ENCODE measurements at places on chromosomes 2 and 18.

- no peak for DNase-seq
These were observed 13.4 kb upstream of the KCNG2 start for GRCh38 chr18:79784071-79784913.

DNA sequence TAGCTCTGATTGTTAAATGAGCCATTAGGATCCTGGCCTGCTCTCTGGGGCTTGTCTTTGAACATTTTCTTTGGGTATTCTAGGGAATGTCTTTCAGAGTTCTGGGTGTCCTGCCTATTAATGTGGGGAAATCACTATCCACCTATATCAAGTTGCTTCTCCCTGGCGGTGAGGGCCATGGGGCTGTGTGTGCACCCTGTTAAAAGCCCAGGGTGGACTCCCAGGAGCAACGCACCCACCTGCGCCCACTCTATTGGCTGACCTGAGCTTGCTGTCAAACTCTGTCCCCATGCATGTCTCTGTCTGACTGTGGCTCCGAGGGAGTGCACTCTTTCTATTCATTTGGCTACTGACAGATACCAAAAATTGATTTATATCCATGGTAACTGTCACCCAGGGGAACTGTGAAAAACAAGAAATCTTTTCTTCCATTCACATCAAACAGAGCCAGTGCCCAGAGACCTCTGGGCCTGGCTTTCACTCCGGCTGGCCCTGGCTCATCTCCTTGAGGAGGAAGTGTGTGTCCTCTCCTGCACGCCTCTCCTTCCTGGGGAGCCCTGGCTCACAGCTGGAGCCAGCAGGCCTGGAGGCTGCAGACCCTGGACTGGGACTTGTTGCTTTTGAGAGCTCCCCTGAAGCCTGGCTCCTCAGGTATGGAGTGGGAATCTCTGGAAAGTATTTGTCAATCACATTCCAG is 10.5 kb upstream of the TOGARAM2 start:
- no peak for DNase-seq

DNA sequence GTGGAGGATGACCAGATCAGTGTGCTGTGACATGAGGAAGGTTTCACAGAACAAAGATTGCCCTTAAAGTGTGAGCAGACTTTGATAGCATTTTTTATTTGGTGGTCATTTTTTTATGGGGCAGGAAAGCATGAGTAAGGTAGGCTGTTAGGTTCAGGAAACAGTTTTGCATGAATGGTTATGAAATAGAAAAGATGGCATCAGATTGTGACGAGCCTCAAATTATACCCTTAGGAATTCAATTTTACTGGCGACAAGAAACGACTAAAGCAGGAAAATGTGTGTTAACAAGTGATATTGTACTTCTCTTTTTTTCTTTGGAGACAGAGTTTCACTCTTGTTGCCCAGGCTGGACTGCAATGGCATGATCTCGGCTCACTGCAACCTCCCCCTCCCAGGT is 44.7 kb downstream of the PIK3C3 start:
- DNase-seq: no peak

GRCh38 chr2:28224648-28225472 is 167.8 kb upstream of the FOSL2 start:
- no peak for DNase-seq

GRCh38 chr18:51447351-51448342 is 250.2 kb upstream of the MEX3C start:
- DNase-seq: no peak

DNA sequence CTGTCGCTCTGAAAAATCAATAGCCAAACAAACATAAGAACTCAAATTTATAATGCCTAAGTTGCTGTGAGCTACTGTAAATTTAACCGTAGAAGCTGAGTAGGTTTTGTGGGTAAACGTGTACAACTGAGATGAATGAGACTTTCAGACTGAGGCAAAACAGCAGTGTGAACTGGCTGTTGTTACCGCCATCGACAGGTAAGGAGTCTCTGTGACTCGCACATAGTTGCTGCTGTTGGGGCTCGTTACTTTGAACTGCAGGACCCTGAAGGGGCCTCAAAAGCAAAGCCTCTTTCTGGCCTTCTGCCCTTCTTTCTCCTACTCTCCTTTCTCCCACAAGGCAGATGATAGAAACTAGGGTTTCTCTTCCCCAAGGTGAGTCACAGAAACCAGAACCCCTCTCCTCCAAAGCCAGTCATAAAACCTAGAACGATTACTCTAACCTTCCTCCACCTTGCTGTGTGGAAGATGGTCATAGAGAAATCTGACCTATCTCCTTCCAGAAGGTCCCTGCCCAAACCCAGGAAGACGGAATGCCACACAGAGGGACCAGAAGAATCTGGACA is 101.2 kb downstream of the DLGAP1 start:
- no peak for DNase-seq

GRCh38 chr2:85423525-85423924 is 5.0 kb downstream of the SH2D6 start:
- DNase-seq: no peak

GRCh38 chr2:32991091-32991845 is 44.5 kb downstream of the LTBP1 start:
- no peak for DNase-seq

GRCh38 chr2:126887506-126887905 is 11.2 kb upstream of the TEX51 start:
- no peak for DNase-seq

DNA sequence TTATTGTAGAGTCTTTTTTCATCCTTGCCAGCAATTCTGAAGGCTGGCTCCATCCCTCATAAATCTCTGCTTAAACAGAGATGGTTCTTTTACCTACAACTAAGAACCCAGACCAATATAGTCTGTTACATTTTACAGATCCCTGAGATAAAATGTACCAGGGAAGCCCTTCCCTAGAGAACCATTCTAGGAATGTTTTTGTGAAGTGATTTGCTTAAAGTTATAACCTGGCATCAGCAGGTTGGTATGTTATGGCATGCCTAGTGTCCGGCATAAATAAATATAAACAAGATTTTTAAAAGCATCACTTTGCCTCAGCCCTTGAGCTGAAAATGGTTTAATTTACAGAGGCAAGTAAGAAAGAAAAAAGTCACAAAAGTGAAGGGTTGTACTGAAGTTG is 18.5 kb upstream of the NPAS2 start:
- no peak for DNase-seq

GRCh38 chr2:213214209-213214608 is 62.8 kb upstream of the IKZF2 start:
- DNase-seq: no peak

DNA sequence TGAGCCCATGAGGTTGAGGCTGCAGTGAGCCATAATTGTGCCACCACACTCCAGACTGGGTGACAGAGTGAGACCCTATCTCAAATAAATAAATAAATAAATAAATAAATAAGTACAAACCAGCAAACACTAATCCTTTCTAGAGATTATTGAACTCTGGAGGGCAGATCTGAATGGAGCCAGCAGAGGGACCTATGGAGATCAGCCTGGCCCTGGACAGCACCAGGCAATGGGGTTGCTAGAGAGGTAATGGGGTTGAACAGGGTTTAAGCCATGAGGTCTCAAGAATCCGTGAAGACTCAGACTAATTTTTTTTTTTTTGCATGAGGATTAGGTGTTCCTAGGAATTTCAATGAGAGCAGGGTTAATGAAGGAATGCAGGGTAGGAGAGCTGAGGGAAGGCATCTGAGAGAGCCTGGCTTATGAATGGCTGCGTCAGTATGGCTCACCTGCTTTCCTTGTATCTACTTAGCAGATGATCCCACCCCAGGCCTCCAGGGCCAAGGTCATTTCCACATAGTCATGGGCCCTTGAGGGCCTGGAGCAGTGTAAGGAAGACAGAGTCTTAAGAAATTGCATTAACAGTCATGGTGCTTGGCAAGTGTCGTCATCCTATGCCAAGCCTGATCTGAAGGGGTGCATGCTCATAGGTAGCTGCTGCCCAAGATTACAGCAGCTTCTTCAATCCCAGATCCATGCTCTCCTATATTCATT is 34.6 kb upstream of the IL37 start:
- DNase-seq: no peak

- DNase-seq: no peak
These were observed 122.5 kb upstream of the WDR75 start for GRCh38 chr2:189318761-189319160.

DNA sequence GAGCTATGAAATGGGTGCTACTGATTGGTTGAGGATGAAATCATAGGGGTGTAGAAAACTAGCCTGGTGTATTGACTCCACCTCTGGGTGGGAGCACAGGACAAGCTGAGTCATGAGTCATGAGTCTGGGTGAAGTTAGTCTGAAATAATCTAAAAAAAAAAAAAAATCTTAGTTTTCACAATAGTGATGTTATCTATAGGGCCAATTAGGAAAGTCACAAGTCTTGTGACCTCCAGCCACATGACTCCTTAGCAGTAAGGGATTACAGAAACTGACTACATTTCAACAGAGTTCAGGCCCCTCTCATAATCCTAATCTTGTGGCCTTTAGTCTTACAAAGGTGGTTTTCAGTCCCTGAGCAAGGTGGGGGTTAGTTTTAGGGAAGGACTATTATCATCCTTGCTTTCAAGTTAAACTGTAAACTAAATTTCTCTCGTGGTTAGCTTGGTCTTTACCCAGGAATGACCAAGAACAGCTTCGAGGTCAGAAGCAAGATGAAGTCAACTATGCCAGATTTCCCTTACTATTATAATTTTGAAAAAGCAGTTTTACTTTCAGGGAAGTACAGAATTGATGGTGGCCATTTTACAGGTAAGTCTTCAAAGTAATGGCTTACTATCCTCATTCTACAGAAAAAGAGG is 338.0 kb upstream of the GYPC start:
- no peak for DNase-seq

DNA sequence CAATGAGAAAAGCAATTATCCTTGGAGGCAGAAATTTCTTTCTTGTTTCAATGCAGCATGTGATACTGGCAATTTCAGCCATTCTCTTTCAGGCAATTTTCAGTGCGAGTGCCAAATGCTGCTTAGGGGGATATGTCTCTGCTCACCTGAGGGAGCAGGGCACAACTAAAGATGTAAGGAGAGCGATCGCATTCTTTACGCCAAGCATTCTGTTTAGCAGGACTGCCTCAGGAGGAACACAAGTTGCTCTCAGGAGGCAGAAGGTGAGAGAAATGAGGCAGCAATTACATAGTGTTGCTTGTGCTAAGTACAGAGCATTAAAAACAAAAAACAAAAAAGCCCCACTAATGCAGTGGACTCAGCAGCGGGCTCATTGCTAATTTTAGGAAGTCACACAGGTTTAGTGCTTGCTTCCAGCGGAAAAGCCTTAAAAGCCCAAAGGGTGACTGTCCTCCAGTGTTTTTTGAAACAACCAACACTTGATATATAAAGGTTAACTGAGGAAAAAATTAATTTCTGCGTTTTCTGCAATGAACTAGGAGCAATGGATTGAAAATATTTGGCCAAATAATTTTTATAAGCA is 116.9 kb downstream of the METTL8 start:
- DNase-seq: no peak

GRCh38 chr2:54332386-54332785 is 76.4 kb upstream of the TSPYL6 start:
- no peak for DNase-seq

Data from stimulated activated naive B cell treated with anti-CD40 and anti-IgM and Interleukin-4, amounts not matched to agents 10 μg/mL and 1 μg/mL and 100 μg/mL, for 72 hours (primary cell).